Fibroblast of gingiva (primary cell): ENCODE measurements at places on chromosomes 11 and 22.

GRCh38 chr11:123527947-123528346, 97.9 kb downstream of the GRAMD1B start:
- no peak for DNase-seq

DNA sequence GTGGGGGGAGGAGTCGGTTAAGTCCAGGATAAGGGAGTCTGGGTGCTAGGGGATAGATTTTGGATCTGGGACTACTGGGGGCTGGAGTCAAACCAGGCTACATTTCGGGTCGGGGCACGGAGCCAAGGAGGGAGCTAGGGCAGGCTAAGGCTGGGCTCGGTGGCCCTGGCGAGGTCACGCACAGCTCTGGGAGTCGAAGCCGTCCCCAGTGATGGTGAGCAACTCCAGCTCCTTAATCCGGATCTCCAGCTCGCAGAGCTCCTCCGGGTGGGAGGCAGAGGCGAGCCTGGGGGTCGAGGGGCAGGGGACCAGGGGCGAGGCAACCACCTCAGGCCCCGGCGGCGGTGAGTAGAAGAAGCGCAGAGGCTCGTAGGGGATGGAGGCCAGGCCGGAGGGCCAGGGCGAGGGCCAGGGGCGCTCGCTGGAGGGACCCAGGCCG, 544 bp downstream of the C11orf91 start:
- DNase-seq, result no peak

DNA sequence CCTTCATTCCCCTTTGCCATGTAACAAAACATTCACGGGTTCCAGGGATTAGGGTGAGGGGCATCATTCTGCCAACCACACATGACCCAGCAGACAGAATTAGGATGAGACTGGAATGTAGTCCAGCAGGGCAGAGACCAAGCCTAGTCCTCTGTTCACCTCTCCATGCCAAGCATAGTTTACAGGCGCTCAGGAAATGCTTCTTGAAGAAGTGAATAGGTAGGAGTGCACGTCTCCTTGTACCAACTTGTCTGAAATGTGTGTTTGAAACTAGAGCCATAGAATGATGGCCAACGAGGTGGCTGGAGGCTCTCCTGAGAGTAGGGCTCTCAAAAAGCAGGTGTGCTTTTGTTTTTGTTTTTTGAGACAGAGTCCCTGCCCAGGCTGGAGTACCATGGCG, 8.2 kb downstream of the SPINDOC start:
- DNase-seq, result no peak

- DNase-seq, result no peak
Observed at GRCh38 chr22:39967103-39967829, 7.1 kb downstream of the TMA7B start.

GRCh38 chr22:39003165-39003638, 10.9 kb upstream of the APOBEC3C start:
- DNase-seq, result peak; percentile 80

DNA sequence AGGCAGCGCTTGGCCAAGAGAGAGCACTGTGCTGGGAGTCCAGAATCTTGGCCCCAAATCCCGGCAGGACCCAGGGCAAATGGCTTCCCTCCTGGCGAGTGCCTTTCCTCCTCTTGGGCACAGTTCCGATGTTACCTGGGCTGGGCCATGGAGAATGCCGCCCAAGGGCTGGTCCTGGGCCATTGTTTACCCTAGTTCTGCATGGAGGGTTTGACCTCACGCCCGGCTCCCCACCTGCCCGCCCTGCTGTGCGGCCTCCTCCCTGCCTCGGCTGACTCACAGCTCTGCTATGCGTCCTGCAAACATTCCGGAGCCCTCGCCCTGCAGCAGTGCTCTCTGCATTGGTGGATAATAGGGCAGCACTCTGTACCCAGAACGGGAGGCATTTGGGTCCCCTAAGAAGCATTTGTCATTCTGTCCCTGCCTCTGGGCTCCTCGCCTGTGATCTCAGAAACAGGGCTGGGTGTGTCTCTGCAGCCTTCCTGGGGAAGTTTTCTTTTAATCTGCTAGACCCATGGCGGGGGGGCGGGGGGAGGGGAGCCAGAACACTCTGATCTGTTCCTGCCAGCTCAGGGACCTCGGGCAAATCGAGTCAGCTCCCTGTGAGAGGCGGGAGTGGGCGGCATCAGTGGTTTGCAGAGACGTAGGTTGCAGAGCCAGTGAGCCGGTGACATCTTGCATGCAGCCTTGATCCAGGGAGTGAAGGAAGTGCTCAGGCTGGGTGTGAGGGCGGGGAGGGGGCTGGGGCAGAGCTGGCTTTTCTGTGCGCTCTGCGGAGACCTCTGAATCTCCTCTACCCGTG, 32.9 kb upstream of the SMIM38 start:
- DNase-seq, result peak; percentile 29

- peak; percentile 6 for DNase-seq
Observed at GRCh38 chr11:1401656-1402221, 12.0 kb downstream of the BRSK2 start.

DNA sequence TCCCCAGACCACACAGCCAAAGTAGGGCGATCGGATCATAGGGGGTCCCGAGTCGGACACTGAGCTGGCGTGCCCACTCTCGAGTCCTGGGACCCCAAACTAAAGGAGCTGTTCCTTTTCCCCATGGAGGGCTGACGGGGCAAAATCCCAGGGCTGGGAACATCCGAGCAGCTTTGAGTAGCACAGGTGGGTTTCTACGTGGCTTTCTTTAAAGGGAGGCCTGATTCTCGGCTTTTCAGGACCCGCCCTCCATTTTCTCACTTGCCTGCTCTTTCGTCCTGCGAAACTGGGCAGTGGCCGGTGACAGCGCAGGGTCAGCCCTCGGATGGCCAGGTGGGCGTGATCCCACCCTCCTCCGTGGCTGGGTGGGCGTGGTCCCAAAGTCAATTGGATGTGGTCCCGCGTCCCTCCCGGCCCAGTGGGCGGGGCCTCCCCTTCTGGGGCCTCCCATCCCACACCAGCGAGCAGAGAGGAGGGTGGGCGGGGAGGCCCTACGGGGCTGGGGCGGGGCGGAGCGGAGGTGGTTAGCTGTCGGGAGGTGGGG, 17.5 kb upstream of the TXNRD2 start:
- DNase-seq, result peak; percentile 26

DNA sequence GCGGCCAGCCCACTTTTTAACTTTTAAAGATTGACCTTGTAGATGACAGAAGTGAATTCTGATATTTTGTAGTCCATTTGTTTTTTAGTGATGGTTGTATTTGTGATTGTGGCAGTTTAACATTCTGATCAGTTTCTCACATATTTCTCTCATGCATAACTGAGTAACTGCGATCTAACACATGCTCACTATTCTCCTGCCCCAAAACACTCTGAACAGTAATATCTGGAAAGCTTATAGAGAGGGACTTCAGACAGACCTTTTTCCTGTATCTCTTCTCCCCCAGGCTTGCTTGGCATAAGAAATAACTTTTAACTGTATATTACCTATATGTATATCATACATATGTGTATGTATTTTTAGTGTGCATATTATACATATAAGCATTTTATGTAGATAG, 37.3 kb upstream of the MYO18B start:
- no peak for DNase-seq

DNA sequence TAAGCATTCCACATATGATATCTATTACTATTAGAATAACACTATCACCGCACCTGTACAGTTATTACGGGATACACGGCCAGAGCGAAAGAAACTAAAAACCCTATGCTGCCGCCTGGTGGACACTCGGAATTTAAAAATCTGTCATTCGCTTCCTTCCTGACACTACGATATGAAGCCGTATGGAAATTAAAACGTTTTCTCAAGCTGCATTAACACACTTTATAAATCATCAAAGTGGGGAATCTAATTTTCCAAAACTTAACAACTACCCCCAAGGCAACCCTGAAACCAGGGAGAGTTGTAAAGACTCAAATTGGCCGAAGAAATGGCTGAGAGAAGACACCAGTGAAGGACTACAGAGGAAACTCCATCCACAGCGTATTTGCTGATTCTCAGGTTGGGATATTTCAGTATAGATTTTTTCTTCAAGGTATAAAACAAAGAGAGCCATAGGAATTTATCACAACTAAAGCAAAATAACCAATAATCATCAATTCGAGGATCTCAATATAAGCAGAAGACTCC, 1.4 kb downstream of the CCDC73 start:
- DNase-seq, result no peak

GRCh38 chr11:123430721-123431497, 840 bp downstream of the GRAMD1B start:
- DNase-seq, result no peak

DNA sequence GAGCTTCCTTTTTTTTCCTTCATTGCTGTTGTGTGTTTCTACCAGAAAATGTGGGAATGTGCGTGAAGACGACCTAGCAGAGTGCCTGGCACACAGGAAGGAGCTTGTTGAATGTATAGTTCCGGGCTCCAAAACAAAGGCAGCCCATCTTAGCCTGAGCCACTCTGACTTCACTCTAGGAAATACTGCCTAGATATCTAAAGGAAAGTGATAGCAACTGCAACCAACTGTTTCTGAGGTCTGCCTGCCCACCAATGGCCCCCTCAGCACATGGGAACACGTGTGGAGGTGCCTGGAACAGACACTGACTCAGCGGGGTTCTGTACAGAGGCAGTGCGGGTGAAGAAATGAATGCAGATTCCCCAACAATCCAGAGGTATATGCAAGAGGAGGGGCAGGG, 14.7 kb upstream of the XBP1 start:
- no peak for DNase-seq

DNA sequence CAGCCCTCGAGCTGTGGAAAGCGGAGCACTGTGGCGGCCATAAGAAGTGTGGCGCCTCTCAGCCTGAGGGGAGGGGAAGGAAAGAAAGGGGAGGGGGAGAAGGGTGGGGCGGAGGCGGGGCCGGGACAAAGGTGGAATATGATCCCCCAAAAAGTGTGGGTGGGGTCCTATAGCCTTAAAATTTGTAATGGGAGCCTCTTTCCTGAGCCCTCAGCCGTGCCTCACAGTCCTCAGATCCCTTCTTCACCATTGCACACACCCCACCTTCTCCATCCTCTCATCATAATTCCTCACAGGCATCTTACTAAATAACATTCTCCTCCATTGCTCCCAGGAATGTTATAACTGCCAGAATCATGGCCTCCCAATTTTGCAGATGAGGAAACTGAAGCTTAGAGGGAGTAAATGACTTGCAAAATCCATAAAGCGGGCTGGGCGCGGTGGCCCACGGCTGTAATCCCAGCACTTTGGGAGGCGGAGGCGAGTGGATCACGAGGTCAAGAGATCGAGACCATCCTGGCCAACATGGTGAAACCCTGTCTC, 600 bp upstream of the RAB6A start:
- DNase-seq, result no peak

DNA sequence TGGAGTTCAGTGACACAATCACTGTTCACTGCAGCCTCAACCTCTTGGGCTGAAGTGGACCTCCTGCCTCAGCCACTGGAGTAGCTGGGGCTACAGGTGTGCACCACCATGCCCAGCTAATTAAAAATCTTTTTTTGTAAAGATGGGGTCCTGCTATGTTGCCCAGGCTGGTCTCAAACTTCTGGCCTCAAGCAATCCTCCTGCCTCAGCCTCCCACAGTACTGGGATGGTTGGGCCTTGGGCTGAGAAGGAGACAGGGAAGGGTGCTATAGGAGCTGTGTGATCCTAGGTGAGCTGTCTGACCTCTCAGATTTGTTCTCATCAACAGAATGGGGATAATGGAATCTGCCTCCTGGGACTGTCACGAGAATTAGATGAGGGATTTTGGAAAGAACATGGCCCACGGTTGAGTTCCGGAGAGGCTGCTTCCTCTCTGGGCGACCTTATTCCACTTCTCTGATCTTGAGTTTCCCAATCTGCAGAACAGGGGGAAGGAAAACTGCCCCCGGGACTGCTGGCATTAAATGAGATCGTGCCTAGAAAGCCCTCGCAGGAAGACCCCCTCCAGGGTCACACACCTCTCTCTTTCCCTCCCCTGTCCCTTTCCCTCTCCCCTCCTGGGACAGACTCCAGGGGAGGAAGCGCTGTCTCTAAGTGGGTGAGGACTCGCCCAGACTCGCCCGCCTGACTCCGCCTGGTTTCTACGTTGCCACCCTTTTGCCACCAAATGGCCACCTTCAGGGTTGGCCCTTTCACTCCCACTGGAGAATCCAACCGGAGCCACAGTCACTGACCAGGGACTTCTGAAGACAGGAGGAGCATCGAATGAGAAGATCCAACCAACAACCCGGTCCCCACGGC, 50.1 kb downstream of the MCM5 start:
- DNase-seq, result no peak

GRCh38 chr11:87926250-87926970, 248.8 kb downstream of the RAB38 start:
- no peak for DNase-seq

- DNase-seq, result no peak
Observed at GRCh38 chr11:73194593-73194992, 23.5 kb upstream of the P2RY2 start.

- no peak for DNase-seq
Observed at GRCh38 chr22:18064636-18065035, 13.2 kb upstream of the PEX26 start.

DNA sequence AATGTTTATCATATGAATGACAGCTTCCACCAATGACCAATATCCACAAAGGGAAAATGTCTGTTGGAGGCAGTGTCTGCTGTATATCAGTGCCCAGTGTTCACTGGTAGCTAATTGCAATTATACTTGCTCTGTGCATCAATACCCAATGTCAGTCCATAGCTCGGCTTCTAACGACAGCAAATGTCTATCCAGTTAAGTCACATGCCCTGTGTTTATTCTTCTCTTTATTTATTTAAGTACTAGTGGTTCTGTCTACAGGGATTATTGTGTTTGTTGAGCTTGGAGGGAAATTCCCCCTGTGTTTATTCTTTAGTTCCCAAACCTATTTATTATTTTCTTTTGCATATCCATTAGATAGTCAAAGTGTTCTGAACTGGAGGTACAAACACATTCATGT, 18.6 kb downstream of the TSKU start:
- no peak for DNase-seq

GRCh38 chr11:6040874-6041273, 10.3 kb upstream of the OR56A1 start:
- DNase-seq, result no peak

GRCh38 chr11:60145677-60146076, 37.2 kb downstream of the MS4A6A start:
- no peak for DNase-seq

GRCh38 chr11:47220401-47220821, 5.6 kb downstream of the DDB2 start:
- peak; percentile 75 for DNase-seq

GRCh38 chr22:32764330-32765131, 37.0 kb upstream of the TIMP3 start:
- DNase-seq, result peak; percentile 82

DNA sequence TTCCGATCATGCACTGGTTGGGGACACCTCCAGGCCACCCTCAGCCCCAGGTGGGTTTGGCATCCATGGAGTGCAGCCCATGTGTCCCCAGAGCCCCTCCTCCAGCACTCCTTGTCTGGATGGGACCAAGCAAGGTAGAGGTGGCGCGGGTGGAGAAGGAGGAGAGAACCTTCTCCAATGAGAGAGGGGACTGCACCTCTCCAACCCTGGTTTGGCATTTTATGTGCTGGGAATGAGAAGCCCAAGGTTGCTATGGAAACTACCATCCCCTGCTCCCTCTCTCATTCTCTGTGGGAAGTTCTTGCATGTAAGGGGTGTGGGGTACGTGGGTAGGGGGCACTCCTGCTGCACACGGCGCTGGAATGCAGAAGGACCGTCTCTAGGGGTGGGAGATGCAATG, 21.8 kb upstream of the RASD2 start:
- no peak for DNase-seq

GRCh38 chr11:68354148-68354872, 41.9 kb downstream of the LRP5 start:
- peak; percentile 94 for DNase-seq

- DNase-seq, result no peak
Observed at GRCh38 chr11:68266121-68266891, 5.5 kb downstream of the C11orf24 start.
